ENCODE measurements at places on chromosomes 16 and 17. TPM values are rescaled to one million over a fixed set of nuclear protein-coding genes. Genes with fewer than 3 reads are reported as not detected.

The KRT31 gene
- not detected for total RNA-seq

The ADGRG1 gene
- 79.1 TPM for total RNA-seq

The MYL11 gene
- total RNA-seq: 0.81 TPM

The ADCY9 gene
- 83.8 TPM for total RNA-seq

The TRIM72 gene
- total RNA-seq: 0.07 TPM

The KRTAP9-1 gene
- total RNA-seq: not detected

The ABCA8 gene
- 62.2 TPM for total RNA-seq

The COG1 gene
- total RNA-seq: 32.1 TPM

The ZP2 gene
- total RNA-seq: not detected

The PPL gene
- total RNA-seq: 28.8 TPM

The LGALS9B gene
- total RNA-seq: 1.7 TPM

The RAB37 gene
- total RNA-seq: 3.2 TPM

The DLX4 gene
- total RNA-seq: not detected

The XPO6 gene
- total RNA-seq: 94.4 TPM

The ORAI3 gene
- total RNA-seq: 19.0 TPM

The OR4D2 gene
- total RNA-seq: not detected

The XYLT1 gene
- 22.5 TPM for total RNA-seq

The GH2 gene
- total RNA-seq: not detected

The GAST gene
- not detected for total RNA-seq

The DOC2A gene
- 0.56 TPM for total RNA-seq

The CNGB1 gene
- total RNA-seq: not detected

The CHD9NB gene
- 2.3 TPM for total RNA-seq

The PITPNM3 gene
- 1.8 TPM for total RNA-seq

The KDM6B gene
- total RNA-seq: 9.5 TPM

The RHBDL3 gene
- not detected for total RNA-seq

The AMDHD2 gene
- 42.6 TPM for total RNA-seq

The PKMYT1 gene
- total RNA-seq: 5.9 TPM

The PRSS22 gene
- total RNA-seq: not detected

The CCR7 gene
- total RNA-seq: not detected

The SCARF1 gene
- total RNA-seq: 17.6 TPM

The CDH13 gene
- total RNA-seq: 228 TPM

The GGT6 gene
- not detected for total RNA-seq

The SECTM1 gene
- 32.2 TPM for total RNA-seq

The PGP gene
- total RNA-seq: 19.5 TPM

The HSD17B2 gene
- not detected for total RNA-seq

The MSLN gene
- not detected for total RNA-seq

The RGS11 gene
- 19.4 TPM for total RNA-seq

The LHX1 gene
- not detected for total RNA-seq

The PIK3R5 gene
- total RNA-seq: 42.9 TPM

The CLEC18A gene
- 21.9 TPM for total RNA-seq

The AGRP gene
- not detected for total RNA-seq
